ENCODE measurements at places on chromosomes 6 and 20.

DNA sequence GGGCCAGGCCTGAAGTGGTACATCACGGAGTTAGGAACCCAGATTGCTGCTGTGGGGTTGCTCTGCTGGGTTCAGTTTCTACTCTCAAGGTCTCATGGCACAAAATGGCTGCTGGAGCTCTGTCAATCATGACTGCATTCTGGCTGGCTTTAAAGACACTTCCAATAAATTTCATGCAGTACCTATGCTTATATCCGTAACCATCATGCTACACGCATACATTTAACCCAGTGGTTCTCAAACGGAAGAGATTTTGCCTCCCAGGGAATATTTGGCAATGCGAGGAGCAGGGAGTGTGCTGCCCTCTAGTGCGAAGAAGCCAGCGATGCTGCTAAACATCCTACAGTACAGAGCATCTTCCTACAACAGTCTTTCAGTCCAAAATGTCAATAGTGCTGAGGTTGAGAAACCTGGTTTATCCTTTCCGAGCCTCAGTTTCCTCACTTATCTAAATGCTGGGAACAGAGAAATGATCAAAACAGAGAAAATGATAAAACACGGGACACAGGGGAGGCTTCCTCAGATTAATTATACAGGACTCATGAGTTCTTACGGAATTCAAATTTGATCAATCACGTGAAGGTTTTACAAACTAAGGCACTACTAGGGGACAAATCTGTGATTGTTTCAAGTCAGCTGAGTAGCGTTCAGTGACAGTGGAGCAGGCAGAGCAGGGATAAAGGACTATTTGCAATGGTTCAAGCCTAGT lies 9.6 kb upstream of the SLC2A10 start:
- DNase-seq, result no peak

DNA sequence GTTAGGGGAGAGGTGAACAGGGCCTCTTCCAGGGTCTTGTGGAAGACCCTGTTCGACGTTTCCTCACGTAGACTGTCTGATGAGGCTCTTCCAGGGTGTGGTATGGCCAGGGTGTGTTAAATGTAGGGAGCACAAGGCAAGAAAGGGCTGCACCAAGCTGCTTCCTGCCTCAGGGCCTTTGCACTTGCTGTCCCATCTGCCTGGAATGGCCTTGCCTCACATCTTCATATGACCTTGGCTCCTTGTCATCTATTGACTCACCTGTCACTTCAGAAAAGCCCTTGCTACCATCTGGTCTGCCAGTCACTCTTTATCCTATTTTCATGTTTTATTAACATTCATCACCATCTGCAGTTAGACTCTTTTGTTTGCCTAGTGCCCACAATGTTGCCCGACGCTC lies 31.0 kb downstream of the E2F3 start:
- DNase-seq, result no peak

DNA sequence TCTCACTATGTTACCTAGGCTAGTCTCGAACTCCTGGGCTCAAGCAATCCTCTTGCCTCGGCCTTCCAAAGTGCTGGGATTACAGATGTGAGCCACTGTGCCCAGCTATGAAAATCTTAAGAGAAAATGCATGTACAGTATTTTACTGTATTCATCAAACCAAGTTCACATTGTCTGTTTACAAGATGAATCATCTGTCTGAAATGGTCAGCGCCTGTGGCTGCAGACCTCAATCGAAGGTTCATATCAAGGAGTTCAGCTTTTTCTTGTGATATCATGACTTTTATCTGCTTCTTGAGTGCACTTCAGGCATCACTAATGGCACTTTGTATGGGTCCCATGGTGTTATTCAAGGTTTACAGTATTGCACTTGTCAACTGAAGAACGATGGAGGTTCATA lies 155.1 kb downstream of the SLC16A10 start:
- no peak for DNase-seq

DNA sequence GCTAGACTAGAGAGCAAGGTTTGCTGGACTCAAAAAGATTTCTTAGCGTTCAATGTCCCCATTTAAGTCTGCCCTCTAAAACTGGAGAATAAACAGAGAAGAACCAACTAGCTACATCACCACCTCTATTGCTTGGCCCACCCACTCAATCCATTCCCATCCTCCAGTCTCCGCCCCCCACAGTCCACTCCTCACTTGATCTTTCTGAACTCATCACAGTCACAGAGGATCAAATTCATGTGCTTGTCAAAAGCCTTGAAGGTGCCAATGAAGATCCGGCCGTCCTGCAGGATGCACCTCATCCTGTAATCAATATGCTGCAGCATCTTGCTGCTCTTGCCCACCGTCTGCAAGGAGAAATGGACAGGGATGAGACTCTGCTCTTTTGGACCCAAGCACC lies 3.2 kb downstream of the SNRPB start:
- no peak for DNase-seq
